ENCODE measurements at places on chromosomes 2 and 18. TPM values are rescaled to one million over a fixed set of nuclear protein-coding genes. Genes with fewer than 3 reads are reported as not detected.
A peak's percentile ranks its signal among the peaks of the same experiment; 100 is the strongest.

The IL36A gene
- total RNA-seq = not detected

DNA sequence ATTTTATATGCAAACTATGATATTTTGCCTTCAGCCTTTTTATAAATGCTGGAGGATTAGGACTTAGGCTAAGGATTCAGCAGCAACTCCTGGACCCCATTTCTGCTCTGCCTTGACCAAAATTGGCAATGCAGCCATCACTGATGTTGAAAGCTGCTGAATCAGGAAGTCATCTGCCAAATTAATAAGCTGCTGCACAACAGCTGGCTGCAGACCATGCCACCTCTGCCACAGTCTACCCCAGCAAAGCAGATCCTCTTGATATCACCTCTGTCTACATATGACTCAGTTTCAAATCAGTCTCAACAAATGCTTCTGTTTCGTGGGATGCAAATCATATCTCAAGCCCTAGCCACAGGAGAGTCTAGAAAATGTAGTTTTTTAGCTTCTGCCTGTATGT lies 7.1 kb upstream of the SOS1 start:
- no peaks in the 10 kb centered on the region for H3K27me3 ChIP-seq
- DNase-seq = no peak
- H3K4me1 ChIP-seq = peaks cover 18% of the 10 kb centered on the region

- no peak overlapping the region for H3K27ac ChIP-seq
- no peaks in the 10 kb centered on the region for H3K4me1 ChIP-seq
- no peak overlapping the region for H3K4me3 ChIP-seq
- DNase-seq = no peak
Measured at GRCh38 chr2:76984359-76984758, 537.8 kb downstream of the LRRTM4 start.

DNA sequence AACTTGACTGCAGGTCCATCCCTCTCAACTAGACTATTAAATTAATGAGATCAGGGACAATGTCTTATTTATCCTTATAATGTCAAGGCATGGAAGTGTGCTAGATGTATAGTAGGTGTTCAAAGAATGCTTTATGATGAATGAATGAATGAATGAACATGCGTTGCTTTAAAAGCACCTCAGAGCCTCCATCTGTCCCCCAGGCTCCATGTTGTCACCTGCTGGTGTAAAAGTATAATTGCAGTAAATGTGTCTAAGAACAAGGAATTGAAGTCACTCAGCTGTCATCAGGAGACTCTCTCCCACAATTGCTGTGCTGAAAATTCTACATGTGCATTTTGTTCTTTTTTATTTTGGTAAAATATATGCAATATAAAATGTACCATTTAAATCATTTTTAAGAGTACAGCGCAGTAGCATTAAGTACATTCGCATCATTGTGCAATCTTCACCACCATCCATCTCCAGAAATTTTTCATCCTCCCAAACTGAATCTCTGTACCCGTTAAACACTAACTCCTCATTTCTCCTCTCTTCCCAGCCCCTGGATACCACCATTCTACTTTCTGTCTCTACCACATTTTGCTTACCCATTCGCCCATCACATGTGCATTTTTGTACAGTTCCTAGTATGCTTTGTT lies 52.6 kb downstream of the GNAL start:
- no peak overlapping the region for H3K4me3 ChIP-seq
- H3K27ac ChIP-seq = no peak overlapping the region
- DNase-seq = no peak

DNA sequence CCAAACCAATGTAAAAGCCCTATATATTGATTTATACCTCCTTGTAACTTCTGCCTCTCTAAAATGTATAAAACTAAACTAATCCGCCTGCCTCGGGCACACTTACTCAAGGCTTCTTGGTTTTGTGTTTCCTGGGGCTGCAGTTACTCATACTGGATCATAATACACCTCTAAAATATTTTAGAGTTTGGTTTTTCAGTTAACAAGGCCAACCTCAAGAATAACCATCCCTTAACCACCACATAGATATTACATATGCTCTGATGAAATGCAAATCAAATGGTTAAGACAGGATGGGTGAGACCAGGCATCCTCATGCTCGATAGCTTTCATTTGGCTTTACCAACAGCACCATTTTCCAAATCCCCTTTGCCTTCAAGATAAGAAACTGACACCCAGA lies 46.4 kb downstream of the UXS1 start:
- no peak overlapping the region for H3K4me3 ChIP-seq
- H3K27ac ChIP-seq = no peak overlapping the region
- H3K4me1 ChIP-seq = no peaks in the 10 kb centered on the region
- H3K27me3 ChIP-seq = no peaks in the 10 kb centered on the region

- no peak for DNase-seq
- no peaks in the 10 kb centered on the region for H3K4me1 ChIP-seq
- H3K4me3 ChIP-seq = no peak overlapping the region
- H3K27me3 ChIP-seq = no peaks in the 10 kb centered on the region
Measured at GRCh38 chr18:25737710-25738311, 352.6 kb downstream of the SS18 start.

The SCN2A gene
- 1.1 TPM for total RNA-seq

- H3K27ac ChIP-seq = no peak overlapping the region
- H3K27me3 ChIP-seq = no peaks in the 10 kb centered on the region
- DNase-seq = no peak
- no peaks in the 10 kb centered on the region for H3K36me3 ChIP-seq
Measured at GRCh38 chr2:85273738-85274731, 53.8 kb downstream of the TGOLN2 start.

The ZC3H6 gene
- 19.0 TPM for total RNA-seq

- H3K36me3 ChIP-seq = no peaks in the 10 kb centered on the region
- no peaks in the 10 kb centered on the region for H3K27me3 ChIP-seq
- DNase-seq = peak; percentile 74
- peak overlapping the region; percentile 82 for H3K4me3 ChIP-seq
- peak overlapping the region; percentile 45 for H3K27ac ChIP-seq
Measured at GRCh38 chr2:240586919-240587800, 626 bp downstream of the CAPN10 start.

The NTSR2 gene
- total RNA-seq = 1.9 TPM

The GALNT3 gene
- 2.0 TPM for total RNA-seq

- no peak overlapping the region for H3K4me3 ChIP-seq
- no peaks in the 10 kb centered on the region for H3K27me3 ChIP-seq
- H3K27ac ChIP-seq = no peak overlapping the region
- DNase-seq = no peak
Measured at GRCh38 chr2:217753460-217754200, 249.2 kb downstream of the TNS1 start.

DNA sequence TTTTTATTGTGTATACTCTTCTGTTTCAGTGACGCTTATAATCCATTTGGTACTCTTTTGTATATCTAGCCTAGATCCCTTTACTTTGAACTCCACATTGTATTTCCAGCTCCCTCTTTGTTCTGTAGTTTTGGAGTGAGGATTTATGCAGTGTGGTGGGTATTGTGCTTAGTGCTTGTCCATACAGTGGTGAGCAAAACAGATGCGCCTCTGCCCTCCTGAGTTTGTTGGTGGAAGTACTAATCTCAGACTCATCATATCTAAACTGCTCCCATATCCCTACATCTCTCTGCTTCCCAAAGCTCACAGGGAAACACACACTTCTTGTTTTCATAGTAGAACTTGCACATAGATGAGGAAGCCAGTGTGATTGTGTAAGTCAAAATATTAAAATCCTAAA lies 12.1 kb downstream of the PTCD3 start:
- no peak overlapping the region for H3K27ac ChIP-seq
- H3K4me1 ChIP-seq = no peaks in the 10 kb centered on the region
- no peaks in the 10 kb centered on the region for H3K27me3 ChIP-seq
- H3K4me3 ChIP-seq = no peak overlapping the region
- no peak for DNase-seq

The FLACC1 gene
- not detected for total RNA-seq

The NCKAP5 gene
- 0.06 TPM for total RNA-seq

- no peak overlapping the region for H3K27ac ChIP-seq
- no peaks in the 10 kb centered on the region for H3K27me3 ChIP-seq
- H3K4me1 ChIP-seq = no peaks in the 10 kb centered on the region
- no peaks in the 10 kb centered on the region for H3K36me3 ChIP-seq
- no peak for DNase-seq
Measured at GRCh38 chr2:25473131-25473530, 131.4 kb upstream of the DNMT3A start.

The MCM6 gene
- total RNA-seq = 4.9 TPM

DNA sequence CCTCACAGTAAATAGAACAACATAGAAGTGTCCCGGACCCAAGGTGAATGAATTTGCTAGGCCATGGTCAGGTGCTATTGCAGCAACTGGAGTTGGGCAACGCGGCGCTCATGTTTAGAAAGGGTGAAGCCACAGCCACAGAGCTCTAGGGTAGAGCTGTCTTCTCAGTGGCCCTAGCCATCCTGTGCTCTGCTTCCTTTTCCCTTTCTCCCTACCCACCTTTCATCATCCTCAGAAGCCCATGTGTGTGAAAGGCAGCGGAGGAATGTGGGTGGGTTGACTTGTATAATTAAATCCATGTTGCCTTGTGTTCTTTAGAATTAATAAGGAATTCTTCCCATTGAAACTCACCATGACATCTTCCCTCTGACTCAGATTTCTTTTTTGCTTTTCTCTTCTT lies 336.7 kb downstream of the OSR1 start:
- H3K36me3 ChIP-seq = no peaks in the 10 kb centered on the region
- no peaks in the 10 kb centered on the region for H3K4me1 ChIP-seq
- H3K4me3 ChIP-seq = no peak overlapping the region
- no peak for DNase-seq
- no peaks in the 10 kb centered on the region for H3K27me3 ChIP-seq

- H3K27ac ChIP-seq = no peak overlapping the region
- H3K4me3 ChIP-seq = peak overlapping the region; percentile 46
- peaks cover 9% of the 10 kb centered on the region for H3K4me1 ChIP-seq
- H3K27me3 ChIP-seq = no peaks in the 10 kb centered on the region
- DNase-seq = peak; percentile 78
Measured at GRCh38 chr18:23437357-23438045, 15.6 kb upstream of the RIOK3 start.

The ERLEC1 gene
- total RNA-seq = 42.6 TPM

The GAREM1 gene
- total RNA-seq = 19.8 TPM

The HOXD13 gene
- total RNA-seq = not detected

- no peaks in the 10 kb centered on the region for H3K4me1 ChIP-seq
- H3K27me3 ChIP-seq = no peaks in the 10 kb centered on the region
- H3K4me3 ChIP-seq = no peak overlapping the region
- no peak overlapping the region for H3K27ac ChIP-seq
- peak; percentile 24 for DNase-seq
Measured at GRCh38 chr2:168550670-168551069, 94.6 kb downstream of the CERS6 start.

DNA sequence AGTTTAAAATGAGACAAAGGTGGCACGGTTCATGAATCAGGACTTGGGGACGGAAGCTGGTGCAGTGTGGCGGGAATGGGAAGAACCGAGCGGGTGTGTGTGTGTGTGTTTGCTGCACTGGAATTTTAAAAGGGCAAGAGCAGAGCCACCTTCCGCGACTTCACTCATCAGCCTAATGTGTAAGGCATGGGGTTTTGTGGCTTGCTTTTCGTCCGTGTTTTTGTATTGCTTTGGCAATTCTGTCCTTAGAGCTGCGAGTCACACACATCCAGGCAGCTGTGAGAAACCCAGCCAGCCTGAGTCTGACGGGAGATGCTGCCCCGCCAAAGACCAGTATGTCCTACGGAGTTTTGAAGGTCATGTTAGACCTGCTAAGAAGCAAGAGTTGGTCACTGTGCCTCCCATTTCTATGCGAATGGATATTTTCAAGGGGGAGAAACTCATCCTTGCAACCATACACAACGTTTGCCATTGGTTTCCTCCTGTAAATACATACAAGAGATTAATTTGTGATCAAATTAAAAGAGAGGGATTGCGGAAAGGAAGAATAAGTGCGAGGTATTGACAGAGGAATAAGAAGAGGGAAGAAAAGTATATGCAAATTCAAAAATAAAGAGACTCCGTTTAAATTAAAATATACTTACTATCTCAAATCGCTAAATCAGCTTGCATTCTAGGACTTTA lies 665 bp upstream of the CACNB4 start:
- H3K27ac ChIP-seq = no peak overlapping the region
- peak; percentile 22 for DNase-seq
- peak overlapping the region; percentile 69 for H3K4me3 ChIP-seq
- no peaks in the 10 kb centered on the region for H3K27me3 ChIP-seq
- H3K4me1 ChIP-seq = peaks cover 23% of the 10 kb centered on the region
